ENCODE measurements at places on chromosomes 7 and 10.

- DNase-seq = no peak
These were observed 132.5 kb upstream of the PTER start for GRCh38 chr10:16304311-16304710.

DNA sequence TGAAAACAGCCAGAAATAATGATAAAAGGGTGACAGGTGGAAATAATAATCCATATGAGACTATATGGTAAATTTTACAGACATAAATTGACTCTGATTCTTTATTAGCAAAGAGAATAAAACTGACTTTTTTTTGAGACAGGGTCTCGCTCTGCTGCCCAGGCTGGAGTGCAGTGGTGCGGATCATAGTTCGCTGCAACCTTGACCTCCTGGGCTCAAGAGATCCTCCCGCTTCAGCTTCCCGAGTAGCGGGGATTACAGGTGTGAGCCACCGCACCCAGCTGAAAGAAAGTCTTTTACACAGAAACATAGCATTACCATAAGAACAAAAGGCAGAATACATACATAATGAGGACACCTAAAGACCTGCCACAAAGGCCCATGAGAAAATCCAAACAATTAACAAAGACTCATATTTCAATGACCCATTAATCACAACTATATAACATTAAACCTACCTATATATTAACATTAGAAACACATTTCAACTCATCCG, 51.5 kb upstream of the DIP2C start:
- no peak for DNase-seq

- peak; percentile 46 for DNase-seq
These were observed 8.7 kb upstream of the BAMBI start for GRCh38 chr10:28668363-28669226.

DNA sequence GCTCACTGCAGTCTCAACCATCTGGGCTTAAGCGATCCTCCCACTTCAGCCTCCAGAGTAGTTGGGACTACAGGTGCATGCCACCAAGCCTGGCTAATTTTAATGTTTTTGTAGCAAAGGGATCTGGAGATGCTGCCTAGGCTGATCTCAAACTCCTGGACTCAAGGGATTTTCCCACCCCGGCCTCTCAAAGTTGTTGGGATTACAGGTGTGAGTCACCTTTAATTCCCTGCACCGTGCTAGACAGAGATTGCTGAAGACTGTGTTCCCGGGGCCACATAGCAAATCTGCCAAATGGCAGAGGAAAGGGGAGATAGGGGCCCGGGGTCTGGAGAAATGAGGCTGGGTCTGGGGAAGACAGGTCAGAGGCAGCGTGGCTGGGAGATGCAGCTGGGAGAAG, 20.6 kb upstream of the PSMG3 start:
- DNase-seq = no peak

DNA sequence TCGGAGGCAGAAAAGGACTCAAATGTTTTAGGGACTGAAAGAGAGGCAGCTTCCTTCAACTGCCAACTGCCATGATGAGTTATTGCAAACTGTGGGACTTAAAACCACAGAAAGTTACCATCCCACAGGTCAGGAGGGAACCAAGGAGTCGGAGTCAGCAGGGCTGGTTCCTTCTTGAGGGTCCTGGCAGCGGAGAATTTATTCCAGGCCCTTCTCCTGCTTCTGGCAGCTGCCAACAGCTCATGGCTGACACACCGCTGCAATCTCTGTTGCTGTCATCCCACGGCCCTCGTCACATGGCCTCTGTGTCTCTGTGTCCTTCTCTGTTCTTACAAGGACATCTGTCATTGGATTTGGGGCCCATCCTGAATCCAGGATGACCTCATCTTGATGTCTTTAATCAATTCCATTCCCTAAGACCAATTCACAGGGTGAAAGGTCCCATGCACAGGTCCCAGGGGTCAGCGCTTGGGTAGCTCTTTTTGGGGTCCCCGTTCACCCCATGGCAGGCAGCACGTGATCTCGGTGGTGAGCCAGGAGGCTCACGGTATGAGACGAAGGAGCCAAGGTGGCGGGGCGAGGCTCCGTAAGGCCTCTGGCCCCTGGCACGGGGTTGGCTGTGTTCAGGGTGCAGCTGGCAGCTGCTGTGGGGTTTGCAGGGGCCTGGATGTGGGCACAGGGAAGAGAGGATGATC, 27.4 kb upstream of the PSMG3 start:
- DNase-seq = no peak

DNA sequence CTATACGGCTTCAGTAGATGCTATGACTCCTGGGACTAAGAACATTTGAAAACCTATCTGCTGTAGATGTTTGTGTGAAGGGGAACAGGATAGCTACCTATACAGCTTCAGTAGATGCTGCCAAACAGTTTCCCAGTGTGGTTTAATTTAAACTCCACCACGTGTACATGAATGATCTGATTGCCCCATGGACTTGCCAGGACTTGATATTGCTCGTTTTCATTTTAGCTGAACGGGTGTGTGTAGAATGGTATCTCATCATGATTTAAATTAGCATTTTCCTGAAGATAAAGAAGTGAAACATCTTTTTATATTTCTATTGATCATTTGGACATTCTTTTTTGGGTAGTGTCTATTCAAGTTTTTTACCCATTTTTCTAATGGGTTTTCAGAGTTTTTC, 77.8 kb upstream of the PIP4K2A start:
- DNase-seq = no peak

Data from stimulated activated CD4-positive, alpha-beta T cell treated with anti-CD3 and anti-CD28 coated beads, Interleukin-4, amount 100 ng/mL, for 48 hours (primary cell).